Aorta (tissue), 5 donors: ENCODE measurements at places on chromosomes 5 and 9. TPM values are rescaled to one million over a fixed set of nuclear protein-coding genes. Genes with fewer than 3 reads are reported as not detected.

The LCN15 gene
- not detected for total RNA-seq

The TAF11L10 gene
- not detected for total RNA-seq

The STPG3 gene
- not detected for total RNA-seq

The ZMYND19 gene
- 12.8 TPM for total RNA-seq

The FRRS1L gene
- 0.29 TPM for total RNA-seq

The PPP1R26 gene
- 14.2 TPM for total RNA-seq

The IL17B gene
- 2.8 TPM for total RNA-seq

The UQCRQ gene
- 249 TPM for total RNA-seq

The GMCL2 gene
- total RNA-seq: not detected

The TMEM215 gene
- total RNA-seq: not detected

The PGM5 gene
- total RNA-seq: 118 TPM

The SPACA9 gene
- total RNA-seq: 2.3 TPM

The OR1N1 gene
- not detected for total RNA-seq

The PSAT1 gene
- total RNA-seq: 1.7 TPM

The KIF20A gene
- total RNA-seq: 0.26 TPM

DNA sequence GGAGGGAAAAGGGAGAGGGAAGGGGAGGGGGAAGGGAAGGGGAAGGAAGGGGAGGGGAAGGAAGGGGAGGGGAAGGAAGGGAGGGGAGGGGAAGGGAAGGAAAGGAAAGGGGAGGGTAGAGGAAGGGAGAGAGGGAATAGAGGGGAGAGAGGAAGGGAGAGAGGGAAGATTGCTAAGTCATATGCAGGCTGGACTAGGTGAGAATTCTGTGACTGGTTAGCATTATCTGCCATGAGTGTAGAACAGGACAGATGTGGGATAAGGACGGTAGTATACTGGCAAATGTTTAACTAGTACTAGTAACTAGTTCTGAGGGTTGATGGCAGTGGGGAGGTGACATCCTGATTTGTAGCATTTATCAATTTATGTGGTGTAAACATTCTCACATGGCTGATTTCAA, 203.5 kb upstream of the RAD23B start:
- H3K4me3 ChIP-seq: no peak overlapping the region
- no peaks in the 10 kb centered on the region for H3K36me3 ChIP-seq
- DNase-seq: no peak
- no peaks in the 10 kb centered on the region for H3K27me3 ChIP-seq
- no peaks in the 10 kb centered on the region for H3K4me1 ChIP-seq

DNA sequence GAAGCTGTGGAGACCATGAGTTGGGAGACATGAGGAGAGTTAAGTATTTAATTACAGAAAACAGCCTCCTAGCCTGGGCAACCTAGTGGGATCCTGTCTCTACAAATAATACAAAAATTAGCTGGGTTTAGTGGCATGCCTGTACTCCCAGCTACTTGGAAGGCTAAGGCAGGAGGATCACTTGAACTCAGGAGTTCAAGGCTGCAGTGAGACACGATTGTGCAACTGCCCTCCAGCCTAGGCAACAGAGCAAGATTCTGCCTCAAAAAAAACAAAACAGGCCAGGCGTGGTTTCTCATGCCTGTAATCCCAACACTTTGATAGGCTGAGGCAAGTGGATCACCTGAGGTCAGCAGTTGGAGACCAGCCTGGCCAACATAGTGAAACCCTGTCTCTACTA, 52.6 kb downstream of the AQP7 start:
- no peak overlapping the region for H3K27ac ChIP-seq
- H3K36me3 ChIP-seq: peaks cover 8% of the 10 kb centered on the region
- H3K4me1 ChIP-seq: peaks cover 3% of the 10 kb centered on the region
- H3K4me3 ChIP-seq: no peak overlapping the region
- DNase-seq: no peak

GRCh38 chr5:115811406-115811805, 5.1 kb downstream of the CDO1 start:
- H3K27me3 ChIP-seq: no peaks in the 10 kb centered on the region
- no peak for DNase-seq
- H3K4me3 ChIP-seq: no peak overlapping the region
- peaks cover 6% of the 10 kb centered on the region for H3K4me1 ChIP-seq
- H3K27ac ChIP-seq: no peak overlapping the region
- no peaks in the 10 kb centered on the region for H3K36me3 ChIP-seq

GRCh38 chr9:126952205-126952977, 37.8 kb downstream of the RALGPS1 start:
- no peaks in the 10 kb centered on the region for H3K36me3 ChIP-seq
- H3K27me3 ChIP-seq: no peaks in the 10 kb centered on the region
- H3K27ac ChIP-seq: peak overlapping the region; percentile 20

GRCh38 chr5:28685794-28686193, 1647.4 kb upstream of the CDH9 start:
- no peaks in the 10 kb centered on the region for H3K4me1 ChIP-seq
- DNase-seq: no peak

GRCh38 chr5:146107901-146108300, 2.5 kb upstream of the PLAC8L1 start:
- no peak for DNase-seq
- no peaks in the 10 kb centered on the region for H3K27me3 ChIP-seq
- no peak overlapping the region for H3K27ac ChIP-seq
- no peaks in the 10 kb centered on the region for H3K36me3 ChIP-seq

- H3K4me1 ChIP-seq: no peaks in the 10 kb centered on the region
- no peak overlapping the region for H3K27ac ChIP-seq
- DNase-seq: no peak
- no peaks in the 10 kb centered on the region for H3K27me3 ChIP-seq
- no peak overlapping the region for H3K4me3 ChIP-seq
- H3K36me3 ChIP-seq: no peaks in the 10 kb centered on the region
Measured at GRCh38 chr9:19138084-19138483, 10.8 kb upstream of the PLIN2 start.

DNA sequence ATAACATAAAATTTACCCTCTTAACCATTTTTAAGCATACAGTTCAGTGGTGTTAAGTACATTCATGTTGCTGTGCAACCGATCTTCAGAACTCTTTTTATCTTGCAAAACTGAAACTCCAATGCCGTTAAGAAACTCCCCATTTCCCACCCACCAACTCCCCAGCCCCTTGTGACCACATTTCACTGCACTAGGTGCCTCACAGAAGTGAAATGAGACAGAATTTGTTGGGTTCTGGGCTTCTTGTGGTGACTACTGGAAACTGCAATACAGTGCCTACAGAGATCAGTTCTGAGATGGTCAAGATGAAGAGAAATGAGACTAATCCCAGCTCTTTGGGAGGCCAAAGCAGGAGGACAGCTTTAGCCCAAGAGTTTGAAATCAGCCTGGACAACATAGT, 202.1 kb upstream of the SLC30A5 start:
- no peak overlapping the region for H3K4me3 ChIP-seq
- no peak overlapping the region for H3K27ac ChIP-seq
- no peaks in the 10 kb centered on the region for H3K4me1 ChIP-seq
- no peak for DNase-seq

DNA sequence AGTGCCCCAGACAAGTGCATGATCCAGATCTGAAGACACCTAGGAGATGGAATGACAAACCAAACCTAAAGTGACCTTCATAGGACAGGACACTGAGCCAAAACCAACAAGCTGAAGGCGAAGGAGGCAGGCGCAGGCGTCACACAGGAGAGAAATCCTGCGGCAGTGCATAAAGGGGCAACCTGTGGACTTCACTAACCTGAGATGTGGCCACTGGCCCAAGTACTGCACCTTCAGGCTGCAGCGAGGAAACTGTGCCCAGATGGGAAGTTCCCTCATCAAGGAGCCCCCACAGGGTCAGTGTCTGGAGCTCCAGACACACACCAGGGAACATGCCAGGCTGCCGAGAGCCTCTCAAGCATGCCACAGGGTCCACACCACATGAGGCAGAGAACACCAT, 3.7 kb downstream of the IPPK start:
- H3K27ac ChIP-seq: no peak overlapping the region
- no peaks in the 10 kb centered on the region for H3K36me3 ChIP-seq
- DNase-seq: peak; percentile 31
- H3K27me3 ChIP-seq: no peaks in the 10 kb centered on the region
- H3K4me1 ChIP-seq: peaks cover 2% of the 10 kb centered on the region

GRCh38 chr9:86253577-86253976, 5.9 kb downstream of the C9orf153 start:
- no peak overlapping the region for H3K27ac ChIP-seq
- no peak for DNase-seq

- DNase-seq: no peak
- no peak overlapping the region for H3K4me3 ChIP-seq
- no peaks in the 10 kb centered on the region for H3K27me3 ChIP-seq
- H3K27ac ChIP-seq: no peak overlapping the region
Measured at GRCh38 chr5:1376981-1377380, 32.1 kb upstream of the CLPTM1L start.

GRCh38 chr5:102638912-102639652, 116.0 kb upstream of the PAM start:
- H3K27me3 ChIP-seq: no peaks in the 10 kb centered on the region
- no peak overlapping the region for H3K27ac ChIP-seq
- DNase-seq: no peak
- no peaks in the 10 kb centered on the region for H3K36me3 ChIP-seq

GRCh38 chr5:140020601-140021177, 22.4 kb downstream of the NRG2 start:
- no peak overlapping the region for H3K27ac ChIP-seq
- H3K4me1 ChIP-seq: peaks cover 5% of the 10 kb centered on the region
- H3K27me3 ChIP-seq: no peaks in the 10 kb centered on the region

GRCh38 chr9:9536523-9536922, 1076.3 kb downstream of the PTPRD start:
- no peaks in the 10 kb centered on the region for H3K27me3 ChIP-seq
- no peaks in the 10 kb centered on the region for H3K36me3 ChIP-seq
- H3K4me3 ChIP-seq: no peak overlapping the region
- no peak overlapping the region for H3K27ac ChIP-seq
- no peaks in the 10 kb centered on the region for H3K4me1 ChIP-seq

GRCh38 chr5:58972301-58972700, 389.4 kb downstream of the RAB3C start:
- no peak overlapping the region for H3K27ac ChIP-seq
- no peak for DNase-seq
- no peak overlapping the region for H3K4me3 ChIP-seq
- H3K4me1 ChIP-seq: no peaks in the 10 kb centered on the region
- H3K27me3 ChIP-seq: no peaks in the 10 kb centered on the region
- peaks cover 5% of the 10 kb centered on the region for H3K36me3 ChIP-seq

DNA sequence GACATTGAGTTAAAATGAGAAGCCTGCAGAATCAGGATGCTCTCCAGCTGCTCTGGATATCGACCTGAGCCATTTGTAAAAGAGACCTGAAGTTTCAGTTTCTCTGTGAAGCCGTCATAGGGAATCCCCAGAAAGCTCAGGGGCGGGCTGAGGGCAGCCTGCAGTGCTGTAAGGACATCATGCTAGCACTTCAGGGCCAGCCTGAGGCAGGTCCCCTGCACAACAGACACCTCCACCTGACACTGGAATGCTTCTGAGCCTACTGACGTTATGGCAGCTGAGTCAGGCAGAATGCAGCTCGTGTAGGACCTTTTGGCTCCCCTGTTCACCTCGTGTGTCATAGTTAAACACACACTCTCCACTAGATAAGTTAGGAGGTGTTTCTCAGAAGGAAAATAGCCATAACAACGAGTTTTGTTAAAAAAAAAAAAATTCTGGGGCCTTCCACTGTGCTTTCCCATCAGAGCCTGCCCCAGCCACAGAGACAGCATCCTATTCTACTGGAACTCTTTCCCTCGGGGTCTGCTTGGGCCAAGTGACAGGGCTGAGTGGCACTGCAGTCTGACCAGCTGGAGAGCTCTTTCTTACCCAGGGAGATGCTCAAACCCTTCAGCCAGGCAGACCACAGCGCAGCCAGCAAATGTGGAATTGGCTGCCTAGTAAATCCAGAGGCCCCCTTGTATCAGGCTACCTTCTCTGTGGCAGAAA, 354.9 kb downstream of the DIRAS2 start:
- H3K36me3 ChIP-seq: no peaks in the 10 kb centered on the region
- no peak for DNase-seq
- no peak overlapping the region for H3K27ac ChIP-seq
- H3K4me3 ChIP-seq: no peak overlapping the region

DNA sequence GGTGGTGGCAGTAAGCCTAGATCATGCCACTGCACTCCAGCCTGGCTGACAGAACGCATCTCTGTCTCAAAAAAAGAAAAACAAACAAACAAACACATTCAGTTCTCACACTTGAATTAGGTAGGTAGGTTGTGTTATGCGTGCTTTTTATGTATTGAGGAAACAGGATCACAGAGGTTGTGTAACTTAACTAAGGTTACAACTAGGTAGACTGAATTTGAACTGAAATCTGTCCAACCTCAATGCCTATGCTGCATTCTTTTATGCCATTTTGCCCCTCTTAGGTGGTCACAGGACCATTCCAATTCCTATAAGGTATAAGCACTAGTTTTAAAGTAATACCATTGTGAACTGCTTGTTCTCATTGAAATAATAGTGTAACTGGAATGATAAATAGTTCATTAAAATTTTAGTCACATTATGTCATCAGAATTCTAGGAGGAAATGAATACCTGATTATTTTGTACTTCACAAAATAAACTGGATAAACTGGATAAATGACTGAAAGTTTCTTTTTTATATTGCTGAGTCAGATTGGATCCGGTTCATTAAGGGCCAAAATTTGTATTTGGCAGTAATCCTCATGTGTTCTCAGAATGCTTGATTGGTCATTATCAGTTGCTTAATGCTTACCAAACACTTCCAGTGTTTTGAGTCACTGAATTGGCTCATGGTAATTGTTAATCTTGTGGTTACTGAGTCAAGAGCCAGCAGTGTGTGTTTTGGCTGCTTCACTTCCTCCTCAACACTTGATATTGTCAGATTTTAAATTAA, 7.1 kb downstream of the UBAP1 start:
- H3K4me1 ChIP-seq: no peaks in the 10 kb centered on the region
- no peak overlapping the region for H3K4me3 ChIP-seq
- no peaks in the 10 kb centered on the region for H3K27me3 ChIP-seq

- no peaks in the 10 kb centered on the region for H3K4me1 ChIP-seq
- no peak overlapping the region for H3K4me3 ChIP-seq
- peak; percentile 53 for DNase-seq
Measured at GRCh38 chr9:16689351-16689938, 181.0 kb downstream of the BNC2 start.

DNA sequence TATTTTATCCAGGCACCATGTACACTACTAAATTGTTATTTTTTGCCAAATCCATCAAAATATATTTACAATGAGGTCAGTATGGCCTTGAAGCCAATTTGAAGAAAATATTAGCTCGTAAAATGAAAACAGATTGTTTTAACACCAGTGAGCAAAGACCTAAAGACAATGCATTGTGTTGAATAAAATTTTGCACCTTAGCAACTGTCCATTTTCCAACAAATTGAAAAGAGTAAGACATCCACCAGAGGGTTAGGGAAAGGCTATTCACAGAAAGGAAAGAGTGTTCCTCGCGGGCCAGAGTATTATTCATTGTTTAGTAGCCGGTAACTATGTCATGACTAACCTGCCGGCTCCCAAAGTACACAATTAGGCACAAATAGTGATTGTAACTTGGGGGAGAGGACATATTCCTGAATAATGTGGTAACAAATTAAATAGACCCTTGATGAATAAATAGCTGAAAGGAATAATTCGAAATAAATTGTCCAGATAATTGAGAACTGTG, 213.3 kb downstream of the DNAH5 start:
- H3K36me3 ChIP-seq: no peaks in the 10 kb centered on the region
- H3K4me1 ChIP-seq: no peaks in the 10 kb centered on the region
- H3K27me3 ChIP-seq: no peaks in the 10 kb centered on the region
- no peak for DNase-seq
- H3K4me3 ChIP-seq: no peak overlapping the region

- H3K27me3 ChIP-seq: no peaks in the 10 kb centered on the region
- H3K4me1 ChIP-seq: no peaks in the 10 kb centered on the region
- no peak for DNase-seq
- H3K27ac ChIP-seq: no peak overlapping the region
- no peaks in the 10 kb centered on the region for H3K36me3 ChIP-seq
- H3K4me3 ChIP-seq: peak overlapping the region; percentile 63
Measured at GRCh38 chr9:114588210-114588609, 641 bp downstream of the ATP6V1G1 start.
